Kidney glomerular epithelial cell (primary cell): ENCODE measurements at places on chromosomes 3 and 15.

DNA sequence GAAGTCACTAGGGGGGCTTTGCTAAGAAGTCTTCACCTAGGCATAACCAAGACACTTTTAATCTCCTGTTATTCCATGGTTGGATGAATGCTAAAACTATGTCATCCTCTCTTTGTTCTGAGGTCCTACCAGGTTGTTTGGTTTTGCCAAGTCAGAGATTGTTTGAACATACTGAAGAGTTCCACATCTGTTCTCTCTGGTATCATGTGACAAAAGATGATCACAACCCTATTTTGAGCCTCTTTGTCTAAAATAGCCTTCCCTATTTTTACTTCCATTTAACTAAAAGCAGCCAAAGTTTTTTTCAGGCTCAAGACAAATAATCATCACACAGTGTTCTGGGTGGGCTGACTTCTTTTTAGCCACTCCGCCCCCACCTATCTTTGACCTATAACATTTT, 218.4 kb upstream of the LMCD1 start:
- DNase-seq: no peak

DNA sequence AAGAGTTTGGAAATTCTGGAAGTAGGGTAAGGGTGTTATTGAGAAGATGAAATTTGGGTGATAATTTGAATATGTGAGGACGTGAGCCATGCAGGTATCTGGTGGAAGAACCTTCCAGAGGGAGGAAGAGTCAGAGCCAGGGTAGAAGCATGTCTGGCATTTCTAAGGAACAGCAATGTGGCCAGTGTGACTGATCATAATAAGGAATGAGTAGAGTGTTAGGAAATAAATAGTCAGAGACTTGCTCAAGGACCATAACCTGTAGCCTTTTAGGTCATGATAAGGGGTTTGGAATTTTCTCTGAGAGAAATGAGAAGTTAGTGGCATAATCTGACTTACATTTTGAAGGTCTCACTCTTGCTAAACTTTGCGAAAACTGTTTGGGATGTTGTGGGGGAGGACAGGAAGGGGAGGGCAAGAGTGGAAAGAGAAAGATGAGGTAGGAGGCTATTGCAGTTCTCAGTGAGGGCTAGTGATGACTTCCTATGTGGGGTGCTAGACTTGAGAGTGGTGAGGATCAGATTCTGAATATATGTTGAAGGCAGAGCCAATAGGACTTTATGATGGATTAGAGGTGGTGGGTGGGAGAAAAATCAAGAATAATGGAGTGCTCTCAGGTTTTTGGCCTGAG, 568.3 kb downstream of the AGBL1 start:
- no peak for DNase-seq

GRCh38 chr15:41554915-41555314, 4.1 kb upstream of the TYRO3 start:
- no peak for DNase-seq

DNA sequence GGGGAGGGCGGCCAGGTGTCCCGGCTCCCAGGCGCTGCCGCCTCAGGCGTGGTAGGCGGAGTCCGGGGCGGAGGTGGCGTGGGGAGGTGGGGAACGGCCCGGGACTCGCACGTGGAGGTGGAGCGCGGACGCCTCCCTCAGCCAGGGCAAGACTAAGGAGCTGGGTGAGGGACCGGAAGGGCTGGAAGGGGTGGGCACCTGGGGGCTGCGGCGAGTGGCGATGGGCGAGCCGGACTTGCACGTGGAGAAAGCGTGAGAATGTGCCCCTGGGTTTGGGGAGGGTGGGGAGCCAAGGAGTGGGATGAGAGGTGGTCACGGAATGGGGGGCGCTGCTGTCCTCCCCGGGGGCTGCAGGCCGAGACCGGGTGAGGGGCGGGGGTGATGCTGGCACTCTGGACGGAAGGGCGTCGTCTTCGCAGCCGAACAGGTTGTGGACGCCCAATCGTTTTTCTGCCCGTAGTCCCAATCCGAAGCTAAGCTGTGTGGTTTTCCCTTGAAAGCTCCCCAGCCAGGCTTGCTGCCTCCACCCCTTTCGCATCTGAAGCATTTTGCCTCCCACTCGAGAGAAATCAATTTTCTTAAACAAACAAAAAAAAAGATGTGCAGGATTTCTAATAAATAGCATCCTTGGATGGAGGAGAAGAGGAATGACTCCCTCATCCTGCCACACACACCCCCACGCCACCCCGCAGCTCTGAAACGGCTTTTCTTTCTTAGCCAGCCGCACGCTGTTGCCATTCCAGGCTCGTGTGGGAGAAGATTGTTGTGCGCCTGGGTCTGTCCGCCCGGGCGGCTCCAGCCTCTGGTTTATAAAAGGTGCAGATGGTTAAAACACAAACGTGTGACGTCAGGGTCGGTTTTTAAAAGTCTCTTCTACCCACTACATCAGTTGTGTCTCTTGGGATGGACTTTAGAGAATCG, 62.5 kb upstream of the ANKRD28 start:
- DNase-seq: peak; percentile 18

- no peak for DNase-seq
These were observed 14.8 kb upstream of the TMEM108 start for GRCh38 chr3:133023362-133023761.

- peak; percentile 32 for DNase-seq
These were observed 129.8 kb downstream of the ZNF385D start for GRCh38 chr3:21621181-21621651.

- no peak for DNase-seq
These were observed 120.8 kb downstream of the FEZF2 start for GRCh38 chr3:62252438-62253157.

DNA sequence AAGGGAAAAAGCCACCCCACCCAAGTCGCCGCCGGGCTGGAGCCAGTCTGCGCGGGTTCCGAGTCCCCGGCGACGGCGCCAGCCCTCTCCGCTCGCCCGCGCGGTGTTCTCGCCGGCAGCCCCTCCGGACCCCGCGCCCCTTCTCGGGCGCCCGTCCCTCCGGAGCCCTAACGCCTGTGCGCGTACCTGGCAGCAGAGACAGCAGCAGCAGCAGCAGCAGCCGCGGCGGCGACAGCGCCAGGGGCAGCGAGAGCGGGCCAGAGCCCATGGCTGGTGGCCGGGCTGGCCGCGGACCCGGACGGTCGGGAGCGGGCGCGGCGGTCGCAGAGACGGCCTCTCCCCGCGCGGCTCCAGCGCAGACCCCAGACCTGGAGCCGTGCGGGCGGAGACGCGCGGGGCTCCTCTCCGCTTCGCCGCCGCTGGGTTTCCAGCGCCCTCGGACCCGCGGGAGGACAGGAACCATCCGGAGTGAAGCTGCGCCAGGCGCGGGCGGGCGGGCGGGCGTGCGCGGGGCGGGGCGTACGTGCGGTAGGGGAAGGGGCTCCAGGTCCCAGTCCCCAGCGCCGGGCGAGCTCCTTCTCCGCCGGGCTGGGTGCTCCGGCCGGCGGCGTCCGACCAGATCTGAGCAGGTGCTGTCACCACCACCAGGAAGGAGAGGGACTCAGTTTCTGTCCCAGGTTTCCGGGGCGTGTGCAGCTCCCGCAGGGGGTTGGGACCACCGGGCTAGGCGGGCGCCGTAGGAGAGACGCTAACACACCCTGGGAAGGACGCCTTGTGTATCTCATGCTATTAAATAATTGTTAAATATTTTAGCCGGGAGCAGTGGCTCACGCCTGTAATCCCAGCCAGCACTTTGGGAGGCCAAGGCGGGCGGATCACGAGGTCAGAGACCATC, at the start of gene CHRNA3:
CHRNA3 (minus strand) TSS at position 470 of the 895 bp plus-strand sequence; CDS start at position 268, 202 bp downstream.
- no peak for DNase-seq

DNA sequence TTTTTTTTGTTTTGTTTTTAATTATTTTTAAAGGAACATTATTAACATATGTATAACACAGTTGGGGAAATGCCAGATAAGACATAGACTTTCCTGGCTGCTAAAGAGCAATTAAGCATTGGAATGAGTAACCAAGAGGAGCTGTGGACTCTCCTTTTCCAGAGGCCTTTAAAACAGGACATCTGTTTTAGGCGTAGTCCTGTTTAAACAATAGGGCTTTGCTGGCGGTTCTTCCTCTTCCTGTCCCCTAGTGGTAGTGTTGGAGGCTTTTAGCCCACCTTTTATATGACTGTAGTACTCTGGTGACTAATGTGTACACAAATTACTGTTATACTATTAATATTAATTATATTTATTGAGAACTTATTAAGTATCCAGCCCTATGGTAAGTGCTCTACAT, 81.9 kb downstream of the PPARG start:
- no peak for DNase-seq

- peak; percentile 37 for DNase-seq
These were observed 56.9 kb downstream of the CYP19A1 start for GRCh38 chr15:51281368-51281967.

DNA sequence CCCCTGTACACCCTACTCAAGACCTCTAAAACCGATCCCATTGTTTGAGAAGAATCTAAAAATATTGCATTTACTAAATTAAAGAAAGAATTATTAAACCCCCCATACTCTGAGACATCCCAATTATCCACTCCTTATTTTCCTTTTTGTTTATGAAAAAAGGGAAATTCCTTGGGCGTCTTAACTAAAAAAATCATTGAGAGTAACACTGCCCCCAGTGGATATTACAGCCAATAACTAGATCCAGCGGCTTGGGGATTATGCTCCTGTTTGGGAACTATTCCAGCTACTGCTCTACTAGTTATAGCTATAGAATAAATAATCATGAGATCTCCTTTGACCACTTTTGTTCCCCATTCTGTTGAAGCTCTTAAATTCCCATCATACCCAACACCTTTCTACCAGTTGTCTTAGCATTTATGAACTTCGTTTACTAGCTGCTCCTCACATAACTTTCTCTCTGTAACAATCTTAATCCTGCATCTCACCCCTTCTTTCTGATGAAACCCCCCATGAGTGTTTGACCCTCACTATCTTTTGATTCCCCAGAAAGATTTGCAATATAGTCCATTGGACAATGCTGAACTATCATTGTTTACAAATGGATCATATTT, 12.7 kb upstream of the CFAP91 start:
- DNase-seq: peak; percentile 8

GRCh38 chr3:101128786-101129185, 135.6 kb upstream of the ABI3BP start:
- no peak for DNase-seq

DNA sequence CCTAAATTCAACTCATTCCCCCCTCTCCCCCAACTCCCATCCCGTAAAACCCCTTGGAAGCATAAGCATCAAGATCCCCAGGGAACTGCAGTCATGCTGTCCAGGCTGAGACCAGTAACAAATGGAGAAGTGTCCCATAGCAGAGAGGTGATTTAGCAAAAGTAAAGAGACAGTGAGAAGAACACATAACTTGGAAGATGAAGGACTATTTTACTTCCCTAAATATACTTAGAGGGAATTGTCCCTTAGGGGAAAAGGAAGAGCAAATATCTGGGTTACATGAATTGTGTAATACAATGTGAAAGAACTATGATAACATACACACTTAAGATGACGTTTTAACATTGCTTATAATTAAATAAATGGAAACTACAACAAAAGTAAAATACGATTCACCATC, 61.6 kb upstream of the LRRFIP2 start:
- DNase-seq: no peak

DNA sequence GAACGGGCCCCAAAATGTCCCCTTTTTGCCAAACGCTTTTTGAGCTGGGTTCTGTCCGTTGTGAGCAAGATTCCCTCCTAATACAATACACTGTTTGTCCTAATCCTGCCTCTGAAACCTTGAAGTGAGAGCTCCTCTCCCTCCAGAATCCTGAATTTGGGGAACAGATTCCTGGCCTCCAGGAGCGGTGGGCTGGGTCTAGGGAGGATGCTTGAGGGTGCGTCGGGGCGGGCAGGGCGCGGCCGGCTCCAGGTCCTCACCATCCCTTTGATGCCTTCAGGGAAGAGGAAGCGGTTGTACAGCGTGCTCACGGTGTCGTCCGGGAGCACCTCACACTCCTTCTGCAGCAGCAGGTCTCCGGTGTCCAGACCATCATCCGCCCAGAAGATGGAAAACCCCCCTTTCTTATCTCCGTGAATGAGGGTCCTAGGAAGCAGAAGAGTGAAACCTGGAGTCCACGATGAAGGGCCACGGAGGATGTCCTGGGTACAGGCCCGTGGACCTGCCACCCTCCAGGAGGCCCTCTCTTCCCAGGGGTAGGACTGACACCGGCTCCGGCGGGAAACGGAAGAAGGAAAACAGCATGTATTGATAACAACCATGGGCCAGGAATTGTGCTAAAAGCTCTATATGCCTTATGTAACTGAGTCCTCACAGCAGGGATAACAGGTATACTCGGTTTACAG, 23.2 kb downstream of the ALDH1L1 start:
- DNase-seq: no peak

GRCh38 chr15:101052681-101053121, 133.5 kb downstream of the LRRK1 start:
- DNase-seq: no peak

DNA sequence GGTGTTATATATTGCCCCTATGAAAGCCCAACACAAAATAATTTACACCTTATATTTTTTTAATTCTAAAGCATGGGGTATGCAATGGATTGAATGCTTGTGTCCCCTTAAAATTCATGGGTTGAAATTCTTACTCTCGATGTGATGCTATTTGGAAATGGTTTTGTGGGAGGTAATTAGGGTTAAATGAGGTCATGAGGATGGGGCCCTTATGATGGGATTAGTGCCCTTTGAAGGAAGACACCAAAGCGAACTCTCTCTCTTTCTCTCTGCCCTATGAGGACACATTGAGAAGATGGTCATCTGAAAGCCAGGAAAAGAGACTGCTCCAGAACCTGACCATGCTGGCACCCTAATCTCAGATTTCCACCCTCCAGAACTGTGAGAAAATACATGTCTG, 7.6 kb upstream of the SRGAP3 start:
- DNase-seq: no peak

DNA sequence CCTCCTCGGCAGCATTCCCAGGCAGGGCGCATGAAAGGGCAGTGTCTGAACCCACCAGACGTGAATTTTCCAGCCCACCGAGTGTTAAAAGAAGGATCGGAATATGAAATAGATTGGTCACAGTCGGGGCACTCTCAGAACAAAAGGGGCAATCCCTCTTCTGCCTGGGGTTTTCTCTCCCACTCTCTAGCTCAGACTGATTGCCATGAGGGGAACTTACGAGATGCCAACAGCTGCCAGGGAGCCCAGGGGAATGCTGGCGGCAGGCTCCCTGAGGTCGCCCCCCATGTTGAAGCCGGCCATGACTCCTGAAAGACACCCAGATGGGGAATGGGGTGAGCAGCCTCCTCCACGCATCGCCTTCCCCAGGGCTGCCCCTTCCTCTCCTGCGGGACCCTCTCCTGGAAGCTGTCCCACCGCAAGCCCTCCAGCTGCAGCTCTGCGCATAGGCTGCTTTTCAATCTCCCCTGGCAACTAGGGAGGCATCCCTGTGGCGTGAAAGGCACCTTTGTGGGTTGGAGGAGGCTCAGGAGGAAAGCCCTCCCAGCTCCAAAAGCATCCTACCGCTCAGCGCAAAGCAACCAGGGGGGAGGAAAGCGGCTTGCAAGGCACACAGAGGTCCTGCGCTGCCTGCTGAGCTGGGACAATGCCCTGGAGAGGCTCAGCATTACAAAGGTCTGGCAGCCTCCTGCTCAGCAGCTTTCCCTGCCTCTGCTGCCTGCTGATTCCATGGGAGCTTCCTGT, 64.8 kb upstream of the HEG1 start:
- DNase-seq: no peak

DNA sequence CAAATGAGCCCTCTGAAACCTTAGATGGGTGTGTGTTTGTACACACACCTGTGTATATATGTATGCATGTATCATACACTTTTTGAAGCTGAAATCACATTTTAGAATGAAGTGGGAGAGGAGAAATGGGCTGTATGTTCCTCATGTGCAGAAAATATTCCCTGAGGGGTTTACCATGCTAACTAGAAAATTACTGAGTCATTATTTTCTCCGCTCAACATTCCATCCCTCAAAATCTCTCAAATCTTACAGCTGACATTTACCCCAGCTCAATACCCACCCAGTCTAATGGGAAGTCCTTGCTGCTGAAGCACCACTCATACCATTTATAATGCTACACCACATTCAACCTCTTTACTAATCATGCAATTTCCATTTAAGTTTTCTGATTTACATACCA, 138.6 kb downstream of the P2RY1 start:
- no peak for DNase-seq
